Fibroblast of skin of scalp (primary cell): ENCODE measurements at places on chromosomes 13 and 19.

DNA sequence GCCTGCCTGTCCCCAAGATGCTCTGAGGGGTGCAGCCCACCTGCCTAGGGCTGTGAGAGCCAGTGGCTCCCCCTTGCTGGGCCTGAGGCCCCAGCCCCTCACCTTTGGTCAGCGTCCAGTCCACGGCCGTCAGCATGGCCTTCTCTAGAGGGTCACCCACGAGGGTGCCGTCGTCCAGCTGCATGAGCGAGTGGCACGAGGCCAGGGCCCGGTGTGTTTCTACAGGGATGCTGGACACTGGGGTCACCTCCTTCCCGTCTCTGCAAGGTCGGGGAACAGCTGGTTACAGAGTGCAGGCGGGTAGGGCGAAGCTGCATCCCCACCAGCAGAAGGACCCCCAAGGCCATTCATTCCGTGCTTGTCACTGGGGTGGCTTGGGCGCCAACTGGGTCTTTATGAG, 9.0 kb downstream of the ATP13A1 start:
- no peak for DNase-seq

DNA sequence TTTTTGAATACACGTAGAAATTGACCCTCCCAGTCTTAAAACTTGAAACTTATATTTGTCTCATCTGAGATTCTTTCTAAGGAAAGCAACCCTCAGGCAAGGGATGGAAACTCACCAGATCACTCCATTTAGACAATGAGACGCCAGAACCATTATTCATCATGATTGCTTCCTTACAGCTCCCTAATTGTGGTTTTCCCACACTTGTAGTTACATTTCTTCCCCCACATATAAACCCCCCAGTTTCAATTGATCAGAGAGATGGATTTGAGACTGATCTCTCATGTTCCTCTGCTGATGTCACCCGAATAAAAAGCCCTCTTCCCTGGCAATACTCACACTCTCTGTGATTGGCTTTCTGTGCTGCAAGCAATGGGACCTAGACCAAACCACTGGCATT, 197.9 kb upstream of the STARD13 start:
- peak; percentile 85 for DNase-seq

DNA sequence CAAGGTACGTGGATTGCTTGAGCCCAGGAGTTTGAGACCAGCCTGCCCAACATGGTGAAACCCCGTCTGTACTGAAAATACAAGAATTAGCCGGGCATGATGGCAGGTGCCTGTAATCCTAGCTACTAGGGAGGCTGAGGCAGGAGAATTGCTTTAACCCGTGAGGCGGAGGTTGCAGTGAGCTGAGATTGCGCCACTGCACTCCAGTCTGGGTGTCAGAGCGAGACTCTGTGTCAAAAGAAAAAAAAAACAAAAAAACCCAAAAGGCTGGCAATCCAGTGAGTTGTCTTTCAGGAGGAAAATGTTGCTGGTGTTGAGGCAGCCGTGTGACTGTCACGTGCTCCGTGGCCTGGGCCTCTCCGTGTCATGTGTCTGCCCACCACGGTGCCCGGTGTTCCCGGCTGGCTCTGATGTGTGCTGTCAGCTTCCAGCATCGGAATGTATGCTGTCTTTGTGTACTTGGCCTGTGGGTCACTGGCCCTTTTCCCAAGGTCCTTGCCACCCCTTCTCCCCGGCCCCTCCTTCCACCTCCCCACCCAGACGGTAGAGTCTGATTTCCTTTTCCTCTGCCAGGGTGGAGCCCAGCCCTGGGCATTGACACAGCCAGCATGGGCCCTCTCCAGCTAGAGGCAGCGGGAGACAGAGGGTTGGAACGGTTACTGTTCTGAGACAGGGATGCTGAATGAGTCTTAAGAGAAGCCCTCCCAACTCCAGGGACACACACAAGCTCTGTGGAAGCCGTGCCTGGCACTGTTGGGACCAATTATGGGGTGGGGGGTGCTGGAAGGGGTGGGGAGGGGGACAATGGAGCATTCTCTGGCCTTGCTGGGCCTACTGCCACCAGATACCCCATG, 7.2 kb upstream of the TUBB4A start:
- no peak for DNase-seq

DNA sequence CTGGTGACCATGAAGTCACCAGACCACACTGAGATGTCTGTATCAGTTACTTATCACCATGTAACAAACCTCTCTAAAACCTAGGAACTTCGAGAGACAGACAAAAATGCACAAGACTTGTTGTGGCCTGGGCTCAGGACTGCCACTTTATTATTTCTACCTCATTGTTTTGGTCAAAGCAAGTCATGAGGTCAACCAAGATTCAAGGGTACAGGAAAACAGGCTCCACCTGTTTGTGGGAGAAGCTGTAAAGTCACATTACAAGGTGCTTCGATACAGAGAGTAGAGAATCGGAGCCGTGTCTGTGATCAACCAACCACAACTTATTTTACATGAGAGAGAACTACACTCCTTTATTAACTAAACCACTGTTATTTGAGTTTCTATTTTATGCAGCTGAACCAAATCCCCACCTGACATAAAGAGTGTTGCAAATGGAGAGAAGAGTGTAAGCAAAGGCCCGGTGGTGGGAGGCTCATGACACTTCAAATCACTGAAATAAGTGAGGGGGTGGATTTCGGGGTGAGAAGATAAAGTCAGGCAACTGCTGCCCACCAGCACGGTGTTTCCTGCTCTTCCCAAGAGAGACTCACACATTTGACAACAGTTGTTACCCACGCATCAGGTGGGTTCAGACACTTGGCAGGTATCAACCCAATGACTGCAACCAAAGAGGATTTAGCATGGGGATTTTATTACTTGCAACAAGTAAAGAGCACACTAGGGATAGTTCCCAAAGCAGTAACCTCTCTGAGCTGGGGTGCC, 39.0 kb upstream of the IGSF23 start:
- DNase-seq, result no peak

DNA sequence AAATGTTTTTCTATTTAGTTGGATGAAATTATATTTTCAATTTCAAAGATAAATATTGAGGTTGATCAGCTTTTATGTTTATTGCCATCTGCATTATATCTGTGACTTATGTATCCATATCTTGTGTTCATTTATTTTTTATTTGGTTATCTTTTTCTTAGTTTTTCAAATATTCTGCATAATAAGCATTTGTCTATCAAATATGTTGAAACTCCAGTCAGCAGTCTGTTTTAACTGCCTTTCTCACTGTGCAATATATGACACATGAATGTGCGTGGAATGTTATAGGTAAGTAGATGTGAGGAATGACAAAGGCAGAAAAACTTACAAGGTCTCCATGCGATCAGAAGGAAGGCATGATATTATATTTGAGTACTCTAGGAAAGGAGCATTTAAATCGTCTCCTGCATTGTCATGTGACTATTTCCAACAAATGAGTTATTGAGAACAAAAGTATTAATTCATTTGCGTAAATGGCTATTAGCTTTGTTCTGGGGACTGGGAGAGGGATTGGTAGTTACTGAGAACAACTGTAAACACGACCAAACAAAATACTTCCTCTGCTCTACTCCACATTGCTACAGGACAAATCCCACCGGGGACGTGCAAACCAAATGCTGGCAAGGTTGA, 318.1 kb downstream of the GPC5 start:
- DNase-seq, result no peak

GRCh38 chr19:5592531-5593342, 25.0 kb upstream of the TINCR start:
- no peak for DNase-seq
